ENCODE measurements at places on chromosomes 3 and 15.

DNA sequence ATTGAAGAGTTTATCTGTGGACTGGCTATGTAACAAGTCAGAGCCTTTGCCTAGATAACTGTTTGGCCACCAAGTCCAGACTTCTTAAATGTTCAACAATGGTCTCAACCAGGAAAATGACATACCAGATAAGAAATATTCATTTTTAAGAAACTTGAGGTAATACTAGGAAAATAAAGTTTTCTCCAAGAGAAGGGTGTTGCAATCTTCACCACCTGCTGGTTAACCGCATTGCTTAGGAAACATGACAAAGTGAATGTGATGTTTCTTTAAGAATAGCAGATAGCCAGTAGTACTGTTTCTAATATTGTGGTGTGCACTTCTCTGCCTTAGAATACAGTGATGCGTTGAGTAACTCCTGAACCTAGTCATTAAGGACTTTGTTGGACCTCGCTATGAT, 321.5 kb upstream of the CADM2 start:
- no peak for DNase-seq

GRCh38 chr3:134149286-134149685, 101.4 kb downstream of the RYK start:
- no peak for DNase-seq

DNA sequence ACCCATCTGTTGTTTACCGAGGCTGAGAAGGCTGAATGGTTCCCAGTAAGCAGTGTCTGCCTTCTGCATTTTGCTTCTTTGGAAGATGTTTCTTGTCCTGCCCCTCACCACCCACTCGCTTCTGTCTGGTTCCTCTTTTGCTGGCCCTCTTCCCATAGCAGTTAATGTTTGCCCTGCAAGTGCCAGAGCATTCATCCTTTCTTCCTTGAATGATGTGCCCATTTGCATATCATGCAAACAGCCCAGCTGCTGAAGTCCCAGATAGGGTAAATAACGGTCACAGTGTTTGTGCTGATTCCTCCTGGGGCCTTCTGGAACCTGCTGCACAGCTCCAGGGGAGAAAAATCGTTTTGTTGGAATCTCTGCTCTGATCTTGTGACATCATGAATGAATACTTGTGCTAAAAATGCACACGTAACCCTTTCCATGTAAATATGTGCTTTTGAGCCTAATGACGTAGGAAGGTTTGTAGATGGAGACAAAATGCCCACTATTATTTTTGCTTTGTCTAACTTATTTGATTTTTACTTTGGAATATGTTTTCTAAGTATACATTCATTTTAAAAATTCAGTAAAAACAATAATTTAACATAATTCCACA, 381.0 kb downstream of the SOX2 start:
- no peak for DNase-seq

DNA sequence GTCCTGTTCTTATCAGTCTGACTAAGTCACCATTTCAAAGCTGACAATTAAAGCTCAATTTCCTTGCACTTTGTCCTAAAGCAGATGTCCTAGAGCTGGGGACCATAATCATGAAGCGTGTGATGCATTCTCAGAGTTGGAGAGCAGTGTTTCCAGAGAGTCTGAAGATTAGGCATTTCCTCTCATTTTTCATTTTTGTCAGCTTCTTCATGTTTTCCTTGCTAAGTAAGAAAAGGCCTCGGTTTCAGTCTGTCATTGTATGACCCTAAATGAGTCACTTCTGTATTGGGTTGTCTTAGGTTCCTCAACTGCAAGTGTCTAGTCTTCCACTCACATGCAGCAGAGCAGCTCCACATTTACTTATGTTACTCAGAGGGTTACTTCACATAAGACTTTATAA, 257.2 kb upstream of the TPRG1 start:
- DNase-seq, result no peak

DNA sequence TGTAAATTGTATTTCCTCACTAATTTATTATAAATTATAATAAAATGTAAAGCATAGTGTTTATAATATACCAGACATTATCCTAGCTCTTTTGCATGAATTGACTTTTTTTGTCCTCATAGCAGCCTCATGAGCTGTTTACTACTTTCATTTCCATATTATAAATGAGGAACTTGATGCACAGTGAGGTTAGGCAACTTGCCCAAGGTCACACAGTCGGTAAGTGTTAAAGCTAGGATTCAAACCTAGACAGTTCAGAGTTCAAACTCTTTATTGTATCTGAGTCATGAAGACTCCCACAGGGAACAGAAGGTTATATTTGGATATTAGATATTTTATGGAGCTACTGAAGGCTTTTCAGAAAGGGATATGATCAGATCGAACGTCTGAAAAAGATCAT, 322.2 kb upstream of the SATB1 start:
- no peak for DNase-seq

- DNase-seq, result no peak
Measured at GRCh38 chr3:179865861-179866505, 170.8 kb downstream of the PEX5L start.

- DNase-seq, result no peak
Measured at GRCh38 chr15:99845009-99845408, 111.8 kb upstream of the LYSMD4 start.

DNA sequence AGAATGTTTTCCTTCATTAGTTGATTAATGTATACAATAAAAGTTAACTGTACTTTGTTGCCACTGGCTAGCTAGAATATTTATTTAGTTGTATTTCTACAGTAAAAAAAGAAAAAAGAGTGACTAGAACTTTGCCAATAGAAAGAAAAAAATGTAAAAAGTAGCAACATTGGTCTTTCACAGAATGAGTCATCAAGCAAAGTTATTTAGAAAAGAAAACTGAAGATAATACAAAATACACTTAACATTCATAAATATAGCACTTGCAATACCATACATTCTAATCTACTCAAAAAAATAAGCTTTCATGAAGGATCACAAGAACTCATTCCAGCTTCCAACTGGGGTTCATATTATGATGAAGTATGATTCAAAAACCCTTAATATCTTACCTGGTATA, 83.4 kb downstream of the AQR start:
- no peak for DNase-seq

DNA sequence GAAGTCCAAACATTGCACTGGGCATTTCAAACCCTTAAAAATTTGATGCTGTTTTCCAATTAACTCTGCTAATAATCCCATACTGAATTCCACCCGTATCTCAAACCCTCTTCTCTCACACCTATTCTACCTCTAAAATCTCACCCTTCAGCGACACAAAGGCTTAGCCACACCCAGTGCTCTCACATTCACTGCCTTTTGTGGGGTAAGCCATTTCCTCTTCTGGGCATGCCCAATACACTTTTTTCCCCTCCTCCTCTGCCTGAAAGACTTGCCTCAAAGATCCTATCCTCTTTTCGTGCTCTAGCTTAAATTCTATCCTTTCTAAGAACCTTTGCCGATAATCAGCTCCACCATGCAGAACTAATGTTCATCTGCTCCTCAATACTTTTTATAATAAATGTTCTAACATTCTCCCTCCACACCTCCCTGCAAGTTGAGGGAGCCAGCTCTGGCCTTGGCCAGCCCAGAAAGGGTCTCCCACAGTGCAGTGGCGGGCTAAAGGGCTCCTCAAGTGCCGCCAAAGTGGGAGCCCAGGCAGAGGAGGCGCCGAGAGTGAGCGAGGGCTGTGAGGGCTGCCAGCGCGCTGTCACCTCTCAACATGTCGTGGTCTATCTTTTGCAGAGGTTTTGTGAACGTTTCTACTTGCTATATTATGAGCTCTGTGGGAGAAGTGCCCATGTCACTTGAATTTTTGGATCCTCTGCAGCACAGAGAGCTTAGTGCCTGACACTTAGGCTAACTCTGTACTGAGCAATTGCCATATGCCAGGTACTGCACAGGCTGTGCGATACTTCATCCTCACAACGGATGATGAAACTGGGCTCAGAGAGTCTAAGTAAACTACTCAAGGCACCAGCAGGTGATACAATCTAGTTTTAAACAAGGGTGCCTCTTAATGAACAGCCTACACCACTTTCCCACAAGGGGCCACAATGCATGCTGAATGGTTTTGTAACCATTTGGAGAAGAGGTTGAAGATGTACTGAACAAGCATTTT, 53.6 kb upstream of the BCL6 start:
- DNase-seq, result no peak

- DNase-seq, result no peak
Measured at GRCh38 chr15:96413657-96414056, 83.2 kb downstream of the NR2F2 start.

DNA sequence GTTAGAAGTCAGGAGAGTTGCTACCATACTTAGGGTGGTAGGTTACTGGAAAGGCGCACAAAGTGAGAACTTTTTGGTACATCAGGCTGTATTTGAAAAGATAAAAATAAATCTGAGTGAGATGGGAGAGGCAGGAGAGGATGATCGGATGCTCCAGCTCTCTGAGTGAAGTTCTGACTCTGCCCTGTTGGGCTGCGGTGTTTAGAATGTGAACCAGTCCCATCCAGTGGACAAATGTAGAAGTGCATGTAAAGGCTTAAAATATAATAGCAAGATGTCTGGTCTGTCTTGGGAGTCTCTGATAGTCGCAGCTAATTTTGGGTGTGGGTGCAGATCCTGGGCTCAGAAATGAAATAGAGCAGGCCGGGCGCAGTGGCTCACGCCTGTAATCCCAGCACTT, 30.4 kb downstream of the ACKR2 start:
- DNase-seq, result peak; percentile 82

DNA sequence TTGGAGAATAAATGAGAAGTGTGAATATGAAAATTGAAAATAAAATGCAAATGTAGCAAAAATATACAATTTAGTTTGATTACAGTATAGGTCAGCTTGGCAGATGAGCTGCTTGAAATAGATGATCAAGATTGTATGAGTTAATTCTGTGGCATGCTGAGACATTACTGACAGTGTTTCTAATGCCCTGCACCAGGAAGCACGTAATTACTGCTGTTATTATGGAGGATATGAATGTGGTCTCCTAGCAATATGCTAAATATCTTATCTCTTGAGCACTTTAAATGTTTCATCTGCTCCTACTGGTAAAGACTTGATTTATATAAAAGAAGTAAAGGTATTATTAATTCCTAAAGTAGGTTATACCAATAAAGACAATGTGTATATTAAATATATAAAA, 1015.5 kb downstream of the PLOD2 start:
- no peak for DNase-seq

GRCh38 chr3:132399054-132399929, 18.0 kb upstream of the DNAJC13 start:
- peak; percentile 42 for DNase-seq

DNA sequence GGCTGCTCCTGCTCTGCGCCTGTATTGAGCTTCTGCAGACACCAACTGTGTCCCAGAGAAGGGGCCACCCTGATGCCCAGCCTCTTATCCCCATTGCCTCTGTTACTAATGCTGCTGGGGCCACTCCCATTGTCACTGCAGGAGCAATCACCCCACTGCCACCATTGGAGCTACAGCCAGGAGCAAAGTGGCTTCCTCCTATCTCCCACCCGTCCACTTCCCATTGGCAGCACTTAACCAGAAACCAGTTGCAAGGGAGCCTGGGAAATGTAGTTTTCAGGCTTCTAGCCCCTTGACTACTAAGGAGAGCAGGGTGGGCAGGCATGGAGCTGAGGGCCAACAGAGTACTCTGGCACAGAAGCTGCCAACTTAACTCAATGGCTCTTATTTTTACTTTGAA, 55.9 kb upstream of the KLF13 start:
- DNase-seq, result peak; percentile 37

GRCh38 chr15:93129702-93130488, 40.9 kb upstream of the RGMA start:
- no peak for DNase-seq

- no peak for DNase-seq
Measured at GRCh38 chr3:195260280-195260905, 10.6 kb downstream of the XXYLT1 start.

DNA sequence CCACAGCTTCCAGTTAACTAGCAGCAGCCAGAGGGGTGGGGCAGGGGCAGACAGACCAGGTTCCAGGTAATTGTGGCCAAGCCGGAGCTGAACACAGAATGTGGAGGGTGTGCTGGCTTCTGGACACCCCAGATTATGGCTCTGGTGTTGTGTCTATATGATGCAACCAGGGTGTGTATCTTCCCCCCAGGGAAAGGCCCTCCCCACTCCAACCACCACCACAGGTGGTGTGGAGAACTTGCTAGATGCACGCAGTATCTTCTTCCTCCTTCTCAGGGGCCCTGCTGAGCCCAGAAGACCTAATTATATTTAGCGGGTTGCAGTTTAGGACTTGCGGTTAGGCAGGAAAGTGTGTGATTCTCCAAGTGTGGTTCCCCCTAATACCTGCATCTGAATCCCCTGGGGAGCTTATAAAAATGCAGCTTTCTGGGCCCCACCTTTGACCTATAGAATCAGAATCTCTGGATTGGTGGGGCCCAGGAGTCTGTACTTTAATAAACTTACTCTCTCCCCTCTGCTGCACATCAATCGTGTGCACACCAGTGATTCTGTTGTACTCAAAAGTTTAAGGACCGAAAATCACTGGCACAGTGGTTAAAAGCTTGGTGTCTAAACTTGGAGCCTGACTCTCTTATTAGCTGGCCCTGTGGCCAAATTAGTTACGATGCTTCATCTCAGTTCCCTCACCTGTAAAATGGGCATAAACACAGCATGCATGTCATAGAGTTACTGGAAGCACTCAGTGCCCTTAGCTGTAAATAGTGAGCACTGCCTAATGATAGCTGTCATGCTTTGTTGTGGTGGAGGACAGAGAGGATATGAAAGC, 379.1 kb upstream of the PROK2 start:
- peak; percentile 66 for DNase-seq

DNA sequence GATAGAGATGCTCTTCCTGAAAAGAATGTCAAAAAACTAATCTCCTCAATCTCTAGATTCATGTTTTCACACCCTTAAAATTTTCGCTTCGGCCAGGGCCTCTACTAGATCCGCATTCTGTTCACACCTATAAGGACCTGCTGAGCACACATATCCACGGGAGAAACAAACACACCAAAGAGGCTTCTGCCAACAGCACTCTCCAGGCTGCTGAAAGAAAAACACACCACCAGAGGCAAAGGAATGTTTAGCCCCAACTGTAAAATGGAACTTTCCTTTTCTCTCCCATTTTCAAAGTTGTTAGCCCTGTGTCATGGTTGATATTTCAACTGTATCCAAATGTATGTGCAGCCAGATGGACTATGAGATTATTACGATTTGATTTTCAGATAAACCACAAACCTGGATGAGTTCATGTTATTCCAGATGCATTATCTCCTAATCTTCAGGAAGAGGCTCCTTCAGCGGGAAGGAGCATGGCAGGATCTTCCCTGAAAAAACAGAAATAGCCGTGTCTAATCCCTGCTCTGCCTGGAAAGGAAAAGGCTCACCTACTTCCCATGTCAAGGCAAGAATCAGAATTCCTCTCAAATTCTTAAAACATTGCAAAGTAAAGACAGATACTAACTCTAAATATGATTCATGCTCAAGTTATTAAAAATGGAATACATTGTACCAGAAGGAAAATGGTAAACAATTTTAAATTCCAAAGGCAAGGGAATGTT, 442.7 kb upstream of the NR2F2 start:
- no peak for DNase-seq

DNA sequence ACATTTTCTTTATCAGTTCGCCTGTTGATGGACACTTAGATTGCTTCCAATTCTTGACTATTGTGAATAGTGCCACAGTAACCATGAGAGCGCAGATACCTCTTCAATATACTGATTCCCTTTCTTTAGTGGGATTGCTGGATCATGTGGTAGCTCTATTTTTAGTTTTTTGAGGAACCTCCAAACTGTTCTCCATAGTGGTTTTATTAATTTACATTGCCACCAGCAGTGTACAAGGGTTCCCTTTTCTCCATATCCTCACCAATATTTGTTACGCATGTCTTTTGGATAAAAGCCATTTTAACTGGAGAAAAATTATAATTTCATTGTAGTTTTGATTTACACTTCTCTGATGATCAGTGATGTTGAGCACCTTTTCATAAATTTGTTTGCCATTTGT, 59.3 kb downstream of the RASA2 start:
- no peak for DNase-seq

GRCh38 chr3:57135964-57136719, 29.0 kb downstream of the IL17RD start:
- DNase-seq, result no peak

Data from hematopoietic multipotent progenitor cell treated with erythropoietin and hydrocortisone succinate and interleukin-3 and kit ligand, for 17 days (in vitro differentiated cells).